Astrocyte of the cerebellum (primary cell): ENCODE measurements at places on chromosomes 7 and 10.
A peak's percentile ranks its signal among the peaks of the same experiment; 100 is the strongest.

DNA sequence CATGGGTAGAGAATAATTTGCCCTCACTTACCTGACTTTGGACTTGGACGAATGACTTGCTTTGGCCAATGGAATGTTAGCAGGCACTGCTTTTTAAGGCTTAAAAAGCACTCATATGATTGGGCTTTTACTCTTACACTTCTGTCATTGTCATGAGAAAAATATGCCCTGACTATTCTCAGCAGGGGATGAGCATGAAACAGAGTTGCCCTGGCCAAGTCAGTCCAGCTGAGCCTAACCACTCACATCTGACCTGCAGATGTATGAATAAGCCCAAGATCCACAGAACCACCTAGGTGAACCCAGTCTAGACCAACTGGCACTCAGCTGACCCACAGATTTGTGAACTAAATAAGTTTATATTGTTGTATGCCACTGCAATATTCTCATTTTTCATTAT is 573.5 kb downstream of the TNS3 start:
- DNase-seq = no peak

DNA sequence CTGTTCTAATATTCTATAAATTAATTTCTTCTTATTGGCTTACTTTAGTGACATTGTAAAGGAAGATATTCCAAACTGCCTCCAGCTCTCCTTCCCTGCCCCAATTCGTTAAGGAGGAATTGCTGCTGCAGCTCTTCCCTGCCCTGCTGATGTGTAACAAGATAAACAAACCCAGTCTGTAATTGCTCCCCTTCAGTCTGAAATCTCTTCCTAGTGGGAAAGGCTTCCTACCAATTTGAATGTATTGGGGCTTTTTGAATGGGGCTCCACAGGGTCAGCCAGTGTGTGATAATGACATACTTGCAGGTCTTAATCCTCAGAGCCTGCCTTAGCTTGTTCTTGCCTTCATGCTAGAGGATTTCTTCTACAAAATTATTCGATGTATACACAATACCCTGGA is 849.9 kb upstream of the GHITM start:
- no peak for DNase-seq

DNA sequence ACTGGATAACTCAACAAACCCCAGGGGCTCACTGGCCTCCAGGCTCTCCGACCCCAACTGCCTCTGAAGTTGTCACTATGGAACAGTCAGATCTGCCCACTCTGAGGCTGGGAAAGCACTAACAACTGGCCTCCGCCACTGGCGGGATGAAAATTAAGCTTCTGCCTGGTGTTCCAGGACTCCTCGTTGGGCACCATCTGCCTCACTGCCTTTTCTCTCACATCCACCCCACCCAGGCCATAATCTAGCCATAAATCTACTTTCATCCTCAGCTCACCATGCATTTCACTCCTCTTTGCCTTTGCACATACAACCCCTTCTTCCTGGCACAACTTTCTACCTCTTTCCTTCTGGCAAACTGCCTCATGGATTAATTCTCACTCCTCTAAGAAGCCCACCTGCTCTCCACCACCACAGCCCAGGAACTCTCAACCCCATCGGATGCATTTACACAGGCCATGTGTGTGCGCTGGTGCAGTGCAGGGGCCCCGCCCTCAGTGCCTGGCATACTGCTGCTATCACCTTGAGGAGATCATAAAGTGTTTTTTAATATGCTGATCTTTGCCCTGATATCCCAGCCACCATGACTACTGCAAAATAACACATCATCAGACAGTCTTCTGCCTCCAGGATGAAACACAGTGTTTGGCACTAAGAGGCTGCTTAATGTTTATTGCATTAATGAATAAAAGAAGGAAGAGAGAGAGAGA is 4.0 kb downstream of the CDHR1 start:
- DNase-seq = no peak

GRCh38 chr7:77235276-77235675 is 35.7 kb upstream of the FGL2 start:
- DNase-seq = no peak

- DNase-seq = peak; percentile 73
These were observed 27.3 kb downstream of the AGAP3 start for GRCh38 chr7:151113344-151114150.

DNA sequence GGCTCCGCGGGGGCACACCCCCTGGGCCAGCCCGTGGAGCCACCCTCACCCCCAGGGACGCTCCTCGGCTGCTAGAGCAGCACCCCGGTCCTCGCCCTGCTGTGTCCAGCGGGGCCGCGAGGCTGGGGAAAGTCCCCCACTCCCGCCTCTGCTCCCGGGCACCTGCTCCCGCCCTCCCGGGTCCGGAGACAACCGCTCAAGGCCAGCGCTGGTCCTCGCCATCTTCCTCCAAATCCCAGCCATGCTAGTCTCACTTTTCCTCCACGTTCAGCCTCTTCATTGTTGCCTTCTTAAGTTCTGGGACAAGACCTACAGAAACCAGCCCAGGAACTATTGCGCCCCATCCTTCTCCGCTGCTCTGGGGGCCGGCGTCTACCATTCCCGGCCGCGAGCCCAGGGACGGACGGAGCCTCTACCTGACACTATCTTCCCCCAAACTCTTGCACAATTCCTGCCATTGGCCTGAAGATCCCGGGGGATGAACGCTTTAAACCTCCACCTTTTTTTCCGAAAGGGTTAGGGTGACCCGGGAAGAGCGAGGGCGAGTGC is 4.8 kb upstream of the KCP start:
- DNase-seq = no peak

DNA sequence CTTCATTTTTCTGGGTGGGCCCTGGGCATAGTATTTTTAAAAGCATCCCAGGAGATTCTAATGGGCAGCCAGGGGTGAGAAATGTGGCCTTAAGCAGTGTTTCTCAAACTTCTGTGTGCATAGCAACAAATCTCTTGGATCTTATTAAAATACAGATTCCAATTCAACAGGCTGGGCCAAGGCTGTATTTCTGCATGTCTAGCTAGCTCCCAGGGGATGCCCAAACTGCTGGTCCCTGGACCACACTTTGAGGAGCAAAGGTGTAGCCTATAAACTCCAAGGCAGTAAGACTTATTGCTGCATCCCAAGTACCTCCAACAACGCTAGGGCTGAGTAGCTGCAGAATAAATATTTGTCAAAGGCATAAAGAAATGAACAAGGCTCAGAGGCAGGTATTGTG is 292.9 kb upstream of the ZMIZ1 start:
- DNase-seq = no peak

GRCh38 chr10:7523656-7524055 is 112.8 kb upstream of the SFMBT2 start:
- DNase-seq = no peak

GRCh38 chr7:74025730-74026129 is 2.2 kb upstream of the ELN start:
- no peak for DNase-seq

DNA sequence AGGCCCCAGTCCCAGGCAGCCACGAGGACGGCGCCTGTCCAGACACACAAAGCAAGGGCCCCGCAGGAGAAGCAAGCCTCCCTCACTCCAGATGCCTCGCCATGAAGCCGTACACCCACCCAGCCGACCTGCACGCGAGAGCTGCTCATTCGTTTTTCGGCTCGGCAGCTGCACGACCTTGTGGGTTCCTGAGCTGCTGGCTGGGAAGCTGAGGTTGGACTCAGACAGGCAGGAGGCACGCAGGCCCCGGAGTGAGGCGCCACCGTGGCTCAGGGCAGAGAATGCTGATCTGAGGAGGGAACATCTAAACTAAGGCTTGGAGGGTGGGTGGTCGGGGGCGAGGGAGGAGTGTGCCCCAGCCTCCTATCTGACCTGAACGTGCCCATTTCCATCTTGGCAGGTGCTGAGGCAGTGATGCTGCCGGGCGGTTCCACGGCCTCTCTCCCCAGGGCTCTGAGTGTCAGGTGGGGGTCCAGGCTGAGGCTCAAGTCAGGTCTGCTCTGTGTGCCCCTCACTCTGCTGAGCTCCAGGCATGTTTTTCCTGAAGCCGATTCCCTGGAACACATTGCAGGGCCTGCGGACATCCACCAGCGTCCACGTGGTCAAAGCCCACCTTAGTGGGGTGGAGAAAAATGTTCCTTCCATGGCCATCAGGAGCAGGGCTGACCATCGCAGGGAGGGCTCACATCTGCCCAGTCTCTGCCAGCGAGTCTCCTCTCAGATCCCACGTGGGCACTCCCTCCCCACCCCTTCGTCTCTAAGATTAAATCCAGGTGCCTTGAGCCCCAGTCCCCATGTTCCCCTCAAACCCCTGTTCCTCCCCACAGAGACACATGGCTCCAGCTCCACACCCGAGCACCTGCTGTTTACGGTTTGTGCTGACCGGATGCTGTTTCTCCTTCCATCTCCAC is 28.1 kb upstream of the FAM20C start:
- DNase-seq = no peak

DNA sequence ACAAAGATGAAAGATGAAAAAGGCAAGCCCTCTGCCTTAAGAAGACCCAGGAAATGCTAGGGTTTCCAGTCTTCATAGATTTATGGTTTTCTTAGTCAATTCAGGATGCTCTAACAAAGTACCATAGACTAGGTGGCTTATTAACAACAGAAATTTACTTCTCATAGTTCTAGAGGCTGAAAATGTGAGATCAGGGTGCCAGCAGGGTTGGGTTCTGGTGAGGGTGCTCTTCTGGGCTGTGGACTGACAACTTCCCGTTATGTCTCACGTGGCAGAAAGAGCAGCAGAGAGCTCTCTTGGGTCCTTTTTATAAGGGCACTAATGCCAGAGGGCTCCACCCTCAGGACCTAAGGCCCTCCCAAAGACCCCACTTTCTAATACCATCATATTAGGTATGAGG is 23.7 kb downstream of the ELMO1 start:
- DNase-seq = no peak

DNA sequence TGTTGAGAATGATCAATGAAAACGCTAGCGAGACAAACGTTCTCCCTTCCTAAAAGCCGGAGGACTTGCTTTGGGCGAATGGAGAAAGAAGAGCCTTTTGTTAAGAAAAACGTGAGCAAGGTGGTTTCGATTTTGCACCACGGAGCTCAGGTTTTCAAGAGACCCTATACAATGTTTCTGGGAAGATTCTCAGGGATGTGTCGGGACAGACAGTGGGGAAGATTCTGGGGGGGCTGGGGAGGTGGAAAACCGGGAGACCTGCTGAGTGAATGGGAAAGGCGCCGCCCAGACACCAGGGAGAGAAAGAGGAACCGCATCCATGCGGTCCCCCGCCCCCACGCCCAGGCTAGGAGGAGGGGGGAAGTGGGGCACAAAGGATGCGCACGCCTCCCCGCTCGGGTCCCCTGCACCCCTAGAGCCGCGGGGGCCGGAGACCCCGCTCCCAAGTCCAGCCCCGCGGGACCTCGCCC is 745 bp downstream of the YWHAG start:
- no peak for DNase-seq

DNA sequence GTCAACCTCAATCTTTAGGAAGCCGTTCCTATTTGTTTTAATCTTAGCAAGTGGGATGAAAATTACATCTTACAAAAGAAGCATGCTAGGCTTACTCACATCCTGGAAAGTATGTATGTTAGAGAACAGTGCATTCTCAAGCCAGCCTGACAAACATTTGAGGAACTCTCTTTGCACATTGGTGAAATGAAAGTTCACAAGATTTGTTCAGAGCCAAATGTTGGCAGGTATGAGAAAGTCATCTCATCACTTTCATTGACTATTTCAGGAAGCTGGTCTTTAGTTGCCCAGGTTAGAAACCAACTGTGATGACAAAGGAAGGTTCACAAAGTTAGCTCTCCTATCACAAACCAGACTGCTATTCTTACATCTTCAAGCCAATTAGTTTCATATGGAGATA is 57.1 kb downstream of the ABCB1 start:
- no peak for DNase-seq

DNA sequence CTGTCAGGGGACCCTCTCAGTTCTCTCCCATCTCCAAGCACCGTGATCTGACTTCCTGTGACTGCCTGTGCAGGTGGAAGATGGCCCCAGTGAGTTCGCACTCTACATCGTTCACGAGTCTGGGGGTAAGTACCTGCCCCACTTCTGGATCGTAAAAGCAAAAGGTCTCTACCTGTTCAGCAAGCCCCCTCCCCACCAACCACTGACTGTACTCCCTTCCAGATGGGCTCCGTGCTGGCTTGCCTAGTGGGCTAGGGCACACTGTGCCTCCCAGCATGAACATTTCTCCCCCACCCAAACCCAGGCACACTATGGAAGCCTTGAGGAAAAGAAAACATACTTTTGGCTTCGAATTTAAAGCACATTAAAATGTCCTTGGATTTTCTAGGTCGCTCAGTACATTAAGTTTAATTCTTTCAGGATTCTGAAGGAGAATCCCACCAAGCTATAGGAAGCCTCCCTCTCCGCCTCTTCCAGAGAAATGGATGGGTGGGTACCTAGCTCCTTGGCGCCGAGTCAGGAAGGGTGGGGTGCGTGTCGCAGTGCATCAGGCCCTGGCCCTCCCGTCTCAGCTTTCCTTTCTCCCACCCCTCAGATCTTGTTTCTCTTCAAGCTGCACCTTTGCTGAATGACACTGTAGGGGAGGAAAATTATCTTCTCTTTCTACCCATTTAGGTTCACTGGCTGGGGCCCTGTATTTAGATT is 11.0 kb upstream of the ZNF22 start:
- DNase-seq = no peak

- DNase-seq = no peak
These were observed 88.9 kb downstream of the GPR26 start for GRCh38 chr10:123755061-123755460.

- no peak for DNase-seq
These were observed 87.3 kb upstream of the CSTF2T start for GRCh38 chr10:51786684-51787035.

- DNase-seq = peak; percentile 94
These were observed 516.4 kb upstream of the ZMIZ1 start for GRCh38 chr10:78552261-78552811.

DNA sequence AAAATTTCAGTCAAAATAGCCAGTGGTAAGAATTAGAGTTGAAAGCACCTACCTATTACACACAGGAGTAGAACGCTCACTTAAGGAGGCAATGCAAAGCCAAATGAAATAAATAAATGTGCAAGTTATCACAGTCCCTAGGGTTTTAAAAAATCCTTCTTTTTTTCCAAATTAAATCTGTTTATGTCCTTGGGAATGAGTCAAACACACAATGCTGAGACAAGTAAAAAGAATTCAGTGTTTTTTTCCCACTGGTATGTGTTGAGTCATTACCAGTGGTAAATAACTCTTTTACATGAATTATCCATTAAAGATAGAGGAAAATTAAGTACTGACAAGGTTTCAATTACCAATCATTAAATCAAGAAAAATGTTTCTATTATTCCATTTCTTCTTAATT is 438.6 kb downstream of the TNS3 start:
- peak; percentile 55 for DNase-seq

DNA sequence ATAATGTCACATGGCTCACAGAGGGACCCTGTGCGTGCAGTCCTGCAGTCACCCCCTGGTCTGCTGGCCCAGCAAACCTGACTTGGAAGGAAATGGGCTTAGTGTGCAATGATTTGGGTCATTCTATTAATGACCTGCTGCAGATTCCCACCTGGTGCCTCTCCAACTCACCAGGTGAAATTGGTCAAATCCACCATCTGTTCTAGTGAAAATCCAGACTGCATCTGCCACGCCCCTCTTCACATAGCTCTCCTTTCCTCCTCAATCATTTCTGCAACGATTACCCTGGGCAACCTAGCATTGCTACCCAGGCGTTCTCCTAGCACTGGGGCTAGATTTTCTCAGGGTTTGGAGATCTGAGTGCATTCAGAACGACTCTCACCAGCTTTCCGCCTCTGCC is 29.4 kb downstream of the SRRM3 start:
- DNase-seq = no peak

- no peak for DNase-seq
These were observed 160.6 kb upstream of the EEPD1 start for GRCh38 chr7:35992436-35992835.
